ENCODE measurements at places on chromosomes 6 and 20.

DNA sequence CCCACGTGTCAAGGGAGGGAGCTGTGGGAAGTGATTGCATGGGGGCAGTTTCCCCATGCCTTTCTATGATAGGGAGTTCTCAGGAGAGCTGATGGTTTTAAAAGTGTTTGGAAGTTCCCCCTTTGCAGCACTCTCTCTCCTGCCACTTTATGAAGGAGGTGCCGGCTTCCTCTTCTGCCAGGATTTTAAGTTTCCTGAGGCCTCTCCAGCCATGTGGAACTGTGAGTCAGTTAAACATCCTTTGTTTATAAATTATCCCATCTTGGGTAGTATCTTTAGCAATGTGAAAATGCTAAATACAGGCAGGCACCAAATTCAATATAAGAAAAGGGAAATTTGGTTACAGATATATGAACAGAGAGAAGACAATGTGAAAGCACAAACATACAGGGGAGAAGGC is 96.4 kb upstream of the EPHA7 start:
- DNase-seq = no peak

GRCh38 chr20:2246069-2246491 is 49.7 kb upstream of the TGM3 start:
- DNase-seq = peak; percentile 60

GRCh38 chr6:111759836-111760785 is 113.1 kb downstream of the FYN start:
- DNase-seq = no peak

GRCh38 chr6:49913636-49914375 is 47.5 kb upstream of the CRISP1 start:
- DNase-seq = peak; percentile 61

DNA sequence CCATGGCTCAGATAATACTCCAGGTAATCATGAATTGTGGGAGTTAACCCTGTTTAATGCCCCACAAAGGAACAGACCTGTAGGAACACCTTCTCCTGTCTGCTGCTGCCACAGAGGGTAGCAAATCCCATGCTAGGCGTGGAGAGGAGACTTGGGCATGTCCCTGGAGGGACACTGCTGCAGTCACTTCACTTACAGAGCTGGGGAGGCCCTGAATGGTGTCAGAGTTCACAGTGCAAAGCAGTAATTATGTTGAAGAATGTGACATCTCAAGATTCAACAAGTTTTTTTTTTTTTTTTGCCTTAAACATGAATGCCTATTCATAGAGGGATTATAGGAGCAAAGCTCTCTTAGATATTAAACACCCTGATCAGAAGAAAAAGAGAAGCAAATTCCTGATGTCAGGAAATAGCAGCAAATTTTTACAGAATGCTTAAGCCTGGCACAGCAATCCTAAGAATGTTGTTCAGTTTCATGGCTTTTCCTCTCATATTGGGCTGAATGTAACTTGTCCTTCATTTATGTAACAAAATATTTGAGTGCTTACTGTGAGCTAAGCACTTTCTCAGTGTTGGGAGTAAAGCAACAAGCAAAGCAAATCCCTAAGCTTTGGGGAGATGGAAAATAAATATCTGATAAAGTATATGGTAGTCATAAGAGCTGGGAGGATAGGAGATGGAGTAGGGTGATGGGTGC is 45.0 kb downstream of the CARMIL1 start:
- no peak for DNase-seq

GRCh38 chr6:138035070-138035469 is 72.1 kb downstream of the PERP start:
- DNase-seq = peak; percentile 26

GRCh38 chr6:104414723-104415122 is 445.0 kb downstream of the HACE1 start:
- no peak for DNase-seq

DNA sequence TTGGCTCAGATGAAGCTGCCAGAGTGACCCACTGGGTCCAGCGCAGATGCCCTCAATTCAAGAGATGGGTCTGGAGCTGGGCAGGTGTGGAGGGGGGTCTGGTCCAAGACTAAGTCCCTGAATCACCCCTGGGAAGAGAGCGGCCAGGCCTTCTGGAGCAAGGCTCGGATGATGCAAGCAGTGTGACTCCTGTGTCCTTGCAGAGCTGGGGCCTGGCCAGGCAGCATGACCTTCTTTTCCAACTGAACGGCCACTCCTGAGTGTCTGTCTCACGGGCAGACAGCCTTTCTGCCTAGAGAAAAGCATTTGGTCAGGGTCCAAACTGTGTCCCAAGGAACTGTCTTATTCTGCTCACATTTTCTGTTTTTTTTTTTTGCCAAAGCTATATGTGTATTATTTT is 42.6 kb upstream of the FNDC1 start:
- no peak for DNase-seq

- DNase-seq = no peak
Measured at GRCh38 chr6:144590532-144590931, 305.4 kb downstream of the UTRN start.

DNA sequence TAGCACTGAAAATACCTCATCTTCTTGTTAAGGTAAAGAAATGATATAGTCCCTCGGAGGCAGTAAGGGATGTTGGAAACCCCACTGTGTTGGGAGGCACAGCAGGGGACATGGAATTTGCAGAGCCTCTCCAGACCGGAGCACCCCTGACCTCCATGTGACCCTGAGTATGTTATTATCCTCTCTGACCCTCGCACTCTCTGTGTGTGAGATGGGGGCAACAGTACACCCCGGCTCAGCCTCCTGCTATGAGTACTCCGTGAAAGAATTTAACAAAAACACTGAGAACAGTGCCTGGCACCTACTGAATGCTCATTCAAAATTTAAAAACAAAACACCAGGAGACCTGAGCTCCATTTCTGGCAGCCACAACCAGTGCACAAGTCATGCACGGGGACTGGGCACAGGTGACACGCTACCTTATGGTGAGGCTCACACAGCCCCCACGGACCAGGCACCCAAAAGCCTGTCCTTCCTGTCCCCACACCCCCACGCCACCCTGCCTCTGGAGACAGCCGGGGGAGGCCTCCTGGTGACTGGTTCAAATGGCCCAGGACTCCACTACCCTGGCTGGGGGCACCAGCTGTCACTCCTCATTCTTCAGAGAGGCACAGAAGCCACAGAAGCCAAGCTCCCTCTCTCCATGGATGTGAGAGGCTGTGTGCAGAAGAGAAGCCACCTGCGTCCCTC is 6.1 kb downstream of the NINL start:
- no peak for DNase-seq

DNA sequence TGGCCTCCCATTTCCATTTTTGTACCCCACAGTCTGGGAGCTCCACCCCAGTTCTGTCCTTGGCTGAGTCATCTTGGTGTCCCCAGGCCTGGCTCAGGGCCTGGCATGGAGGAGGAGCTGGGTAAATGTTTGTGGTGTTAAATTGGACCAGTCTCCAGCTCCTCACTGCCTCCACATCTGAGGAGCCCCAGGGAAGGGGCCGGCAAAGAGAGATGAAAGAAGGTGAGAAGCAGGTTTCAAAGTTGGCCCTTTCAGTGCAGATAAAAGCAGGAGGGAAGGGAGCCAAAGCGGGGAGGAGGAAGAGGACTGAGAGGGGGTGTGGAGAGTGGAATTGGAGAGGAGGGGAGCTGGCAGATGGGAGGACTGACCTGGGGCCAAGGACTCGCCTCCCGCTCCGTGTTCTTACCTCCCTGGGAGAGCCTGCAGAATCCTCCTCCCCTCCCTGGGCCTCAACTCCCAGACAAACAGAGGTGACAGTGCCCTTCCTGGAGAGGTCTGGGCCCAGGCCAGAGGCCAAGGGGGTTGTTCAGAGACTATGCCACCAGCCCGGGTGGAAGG is 89.0 kb downstream of the CD40 start:
- no peak for DNase-seq

DNA sequence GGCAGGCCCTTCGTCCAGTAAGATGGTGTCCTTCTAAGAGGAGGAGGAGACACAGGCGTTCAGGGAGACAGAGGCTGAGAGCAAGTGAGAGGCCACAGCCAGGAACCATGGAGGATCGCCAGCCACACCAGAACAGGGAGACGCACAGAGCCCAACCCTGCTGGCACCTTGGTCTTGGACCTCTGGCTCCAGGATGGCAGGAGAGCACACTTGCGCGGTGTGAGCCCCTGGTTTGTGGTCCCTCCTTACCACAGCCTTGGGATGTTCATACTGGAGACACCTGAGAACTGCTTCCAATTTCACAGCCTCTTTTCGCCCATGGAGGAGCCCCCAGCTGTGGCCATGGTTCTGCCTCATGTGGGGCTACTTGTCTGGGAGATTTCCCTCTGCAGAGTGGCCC is 222.4 kb downstream of the DLL1 start:
- no peak for DNase-seq

DNA sequence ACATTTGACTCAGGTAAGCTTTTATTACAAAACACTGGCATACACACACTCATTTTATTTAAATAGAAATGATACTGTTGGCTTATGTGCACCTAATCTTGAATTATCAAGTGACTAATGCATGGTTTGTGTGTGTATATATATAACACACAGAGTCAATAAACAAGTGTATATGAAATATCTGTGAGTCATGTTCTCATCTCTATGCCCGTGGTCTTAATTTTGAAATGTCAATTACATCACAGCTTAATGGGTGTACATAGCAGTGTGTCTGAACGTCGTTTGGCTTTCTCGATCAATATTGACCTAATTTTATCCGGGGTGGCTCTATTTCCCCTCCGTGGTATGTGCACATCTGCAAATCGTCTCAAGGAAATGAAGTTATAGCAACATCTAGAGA is 104.0 kb upstream of the ZFP64 start:
- no peak for DNase-seq

DNA sequence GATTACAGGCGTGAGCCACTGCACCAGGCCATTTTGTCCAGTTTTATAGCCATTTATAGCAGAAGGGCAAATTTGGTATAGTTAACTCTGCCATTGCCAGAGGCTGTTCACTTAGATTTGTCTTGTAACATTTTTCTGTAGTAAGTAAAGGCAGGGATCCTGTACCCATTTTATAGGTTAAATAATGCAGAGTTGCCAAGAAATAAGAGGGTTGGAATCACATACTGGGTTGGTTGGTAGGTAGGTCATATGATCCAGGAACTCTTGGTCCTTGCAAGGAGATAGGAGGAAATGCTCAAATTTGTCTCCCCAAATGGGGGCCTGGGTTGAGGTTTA is 68.1 kb downstream of the SHLD1 start:
- DNase-seq = no peak

GRCh38 chr6:52209770-52210169 is 23.6 kb downstream of the IL17A start:
- no peak for DNase-seq

- DNase-seq = peak; percentile 46
Measured at GRCh38 chr6:44338228-44339122, 4.0 kb upstream of the SPATS1 start.

- DNase-seq = no peak
Measured at GRCh38 chr6:1363729-1364572, 25.4 kb upstream of the FOXF2 start.

GRCh38 chr6:117548797-117549301 is 53.5 kb downstream of the GOPC start:
- DNase-seq = no peak

- no peak for DNase-seq
Measured at GRCh38 chr6:135014353-135014832, 40.2 kb downstream of the HBS1L start.

GRCh38 chr20:4120921-4121321 is 105.6 kb upstream of the RNF24 start:
- DNase-seq = no peak

- no peak for DNase-seq
Measured at GRCh38 chr6:47917202-47917601, 135.4 kb downstream of the OPN5 start.

DNA sequence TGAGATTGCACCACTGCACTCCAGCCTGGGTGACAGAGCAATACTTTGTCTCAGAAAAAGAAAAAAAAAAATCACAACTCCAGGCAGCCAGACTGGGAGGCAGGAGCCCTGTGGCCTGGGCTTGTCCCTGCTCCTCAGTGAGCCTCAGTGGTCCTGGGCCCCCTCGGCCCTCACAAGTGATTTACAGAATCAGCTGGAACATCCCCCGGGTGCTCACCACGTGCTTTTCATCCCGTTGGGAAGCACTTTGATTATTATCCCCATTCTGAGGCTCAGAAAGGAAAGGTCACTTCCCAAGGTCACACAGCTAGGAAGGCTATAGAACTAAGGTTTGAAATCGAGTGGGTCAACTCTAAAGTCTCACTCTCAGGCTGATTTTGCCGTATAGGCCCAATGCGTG is 43.1 kb upstream of the TLDC2 start:
- no peak for DNase-seq

DNA sequence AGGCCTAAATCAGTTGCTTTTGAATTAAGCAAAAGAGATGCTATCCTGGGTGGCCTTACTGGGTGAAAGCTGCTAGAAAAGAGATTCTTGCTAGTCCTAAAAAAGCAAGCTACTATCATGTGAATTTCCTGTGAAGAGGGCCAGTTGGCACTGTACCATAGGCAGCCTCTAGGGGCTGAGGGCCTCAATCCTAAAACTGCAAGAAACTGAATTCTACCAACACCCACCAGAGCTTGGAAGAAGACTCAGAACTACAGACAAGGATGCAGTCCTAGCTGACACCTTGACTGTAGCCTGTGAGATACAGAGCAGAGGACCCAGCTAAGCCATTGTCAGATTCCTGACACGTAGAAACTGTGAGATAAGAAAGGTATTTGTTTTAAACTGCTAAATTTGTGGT is 24.5 kb downstream of the CLIC5 start:
- no peak for DNase-seq

- no peak for DNase-seq
Measured at GRCh38 chr6:2900821-2901644, 2.1 kb downstream of the SERPINB9 start.

GRCh38 chr6:142702501-142703460 is 242.2 kb downstream of the HIVEP2 start:
- no peak for DNase-seq

DNA sequence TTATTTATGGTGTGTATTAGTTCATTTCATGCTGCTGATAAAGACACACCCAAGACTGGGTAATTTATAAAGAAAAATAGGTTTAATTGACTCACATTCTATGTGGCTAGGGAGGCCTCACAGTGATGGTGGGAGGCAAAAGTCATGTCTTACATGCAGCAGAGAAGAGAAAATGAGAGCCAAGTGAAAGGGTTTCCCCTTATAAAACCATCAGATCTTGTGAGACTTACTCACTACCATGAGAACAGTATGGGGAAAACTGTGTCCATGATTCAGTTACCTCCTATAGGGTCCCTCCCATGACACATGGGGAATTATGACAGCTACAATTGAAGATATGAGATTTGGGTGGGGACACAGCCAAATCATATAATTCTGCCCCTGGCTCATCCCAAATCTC is 150.0 kb upstream of the AHI1 start:
- DNase-seq = no peak

- DNase-seq = no peak
Measured at GRCh38 chr6:13392462-13392861, 64.1 kb upstream of the TBC1D7 start.

GRCh38 chr20:25243416-25243979 is 4.4 kb upstream of the PYGB start:
- DNase-seq = no peak

DNA sequence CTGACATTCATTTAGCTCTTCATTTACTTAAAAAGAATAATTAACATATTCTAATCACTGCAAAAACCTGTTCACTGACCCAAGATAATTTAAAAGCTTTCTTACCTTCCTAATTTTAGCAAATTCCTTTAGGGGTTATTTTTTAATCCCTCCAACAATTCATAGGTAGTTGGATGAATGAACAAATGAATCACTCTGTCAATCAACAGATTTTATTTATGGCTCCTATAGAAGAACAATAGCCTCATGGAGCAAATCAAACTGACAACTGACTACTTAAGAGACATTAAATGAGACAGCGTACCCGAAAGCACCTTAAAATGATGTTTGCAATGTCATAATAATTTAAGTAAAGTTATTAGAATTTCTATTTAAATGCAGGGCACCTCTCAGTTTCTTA is 31.5 kb upstream of the GJA1 start:
- no peak for DNase-seq

All from NCI-H1105 (cell line).